ENCODE measurements at places on chromosomes 7 and 10.

DNA sequence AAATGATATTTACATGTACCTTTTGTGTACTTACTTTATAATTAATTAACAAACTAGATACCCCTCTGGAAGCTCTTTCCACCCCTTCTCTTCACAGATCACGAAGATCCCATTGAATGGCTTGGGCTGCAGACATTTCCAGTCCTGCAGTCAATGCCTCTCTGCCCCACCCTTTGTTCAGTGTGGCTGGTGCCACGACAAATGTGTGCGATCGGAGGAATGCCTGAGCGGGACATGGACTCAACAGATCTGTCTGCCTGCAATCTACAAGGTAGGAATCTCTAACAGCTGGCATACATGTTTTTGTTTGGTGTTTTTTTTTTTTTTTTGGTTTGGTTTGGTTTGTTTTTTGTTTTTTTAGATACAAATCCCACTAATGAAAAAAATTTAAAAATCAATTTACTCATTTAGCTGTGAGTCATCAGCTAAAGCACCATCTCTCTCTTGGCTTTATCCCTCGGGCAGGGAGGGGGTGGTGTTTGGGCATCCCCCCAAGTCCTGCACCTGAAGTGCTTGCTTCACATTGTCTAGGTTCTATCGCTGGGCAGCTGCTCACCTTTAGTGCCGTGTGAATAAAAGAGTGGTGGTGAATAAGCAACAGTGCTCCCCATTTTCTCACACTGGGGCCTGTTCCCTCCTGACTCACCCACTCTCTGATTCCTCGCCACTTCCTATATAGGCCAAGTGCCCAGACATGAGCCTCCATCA is 68.9 kb downstream of the MET start:
- no peak for DNase-seq

DNA sequence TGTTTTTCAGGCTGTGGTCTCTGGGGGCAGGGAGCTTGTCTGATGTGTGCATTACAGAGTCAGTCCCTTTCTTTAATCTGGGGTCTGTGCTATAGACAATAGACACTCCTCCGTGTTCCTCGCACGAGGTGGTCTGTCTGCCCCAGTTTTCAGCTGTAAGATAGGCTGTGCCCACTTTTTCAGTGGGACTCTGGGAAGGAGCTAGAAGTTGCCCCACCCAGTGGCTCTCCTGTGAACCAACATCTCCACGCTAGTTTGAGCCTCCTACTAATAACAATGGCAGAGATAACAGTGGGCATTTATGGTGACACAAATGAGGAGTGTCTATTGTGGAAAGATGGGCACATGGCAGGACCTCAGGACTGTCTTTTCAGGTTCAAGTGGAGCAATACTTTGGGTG is 44.0 kb downstream of the ADRB1 start:
- DNase-seq, result no peak

- no peak for DNase-seq
These were observed 33.6 kb downstream of the ZEB1 start for GRCh38 chr10:31352436-31353226.

DNA sequence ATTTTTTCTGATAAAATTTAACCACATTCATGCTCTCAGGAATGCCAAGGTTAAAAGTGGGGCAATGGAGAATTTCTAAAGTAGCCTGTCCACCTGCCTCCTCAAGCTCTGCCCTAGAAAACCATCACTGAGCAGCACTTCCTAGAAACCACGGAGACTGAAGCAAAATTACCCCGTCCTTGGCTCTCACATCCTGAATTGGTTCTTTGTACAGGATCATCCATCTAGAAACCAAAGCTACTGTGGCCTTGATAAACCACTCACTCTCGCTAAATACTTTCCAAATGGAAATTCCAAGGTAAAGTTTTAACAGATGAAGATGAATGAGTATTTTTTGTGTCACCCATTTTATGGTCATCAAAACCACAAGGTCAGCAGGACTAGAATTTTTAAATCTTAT is 96.6 kb downstream of the AVL9 start:
- DNase-seq, result no peak

GRCh38 chr7:1136841-1137516 is 23.0 kb downstream of the ZFAND2A start:
- DNase-seq, result no peak

DNA sequence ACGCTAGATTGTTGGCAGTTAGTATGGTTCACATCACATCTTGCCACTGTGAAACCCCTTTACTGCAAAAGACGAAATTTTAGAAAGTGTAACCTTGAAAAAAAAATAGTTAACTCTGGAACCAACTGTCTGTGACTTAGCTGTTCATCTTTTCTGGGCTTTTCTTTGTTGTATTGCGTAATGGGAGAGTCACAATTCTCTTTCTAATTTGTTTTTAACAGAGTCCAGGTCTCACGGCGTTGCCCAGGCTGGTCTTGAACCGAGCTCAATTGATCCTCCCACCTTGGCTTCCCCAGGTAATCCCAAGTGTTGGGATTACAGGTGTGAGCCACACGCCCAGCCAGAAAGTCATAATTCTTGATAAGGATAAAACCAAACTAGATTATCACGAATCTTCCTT is 14.5 kb downstream of the UBE3C start:
- DNase-seq, result no peak

DNA sequence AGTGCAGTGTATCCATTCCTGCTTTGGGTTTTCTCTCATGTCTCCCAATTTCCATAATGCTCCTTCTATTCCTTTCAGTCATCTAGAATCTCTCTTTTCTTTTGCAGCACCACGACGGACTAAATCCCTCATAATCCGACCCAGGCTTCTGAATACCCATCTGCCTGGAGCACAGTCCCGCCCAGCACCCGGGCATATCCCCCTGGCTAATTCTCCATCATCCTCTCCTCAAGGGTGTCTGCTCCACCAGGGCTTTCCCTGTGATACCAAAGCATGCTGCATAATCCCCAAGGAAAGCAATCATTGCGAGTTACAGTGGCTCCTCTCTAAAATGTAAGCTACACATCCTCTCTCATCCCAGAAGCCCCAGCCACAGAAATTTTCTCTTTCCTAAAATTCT is 321.9 kb downstream of the CCDC3 start:
- DNase-seq, result no peak

- no peak for DNase-seq
These were observed 121.6 kb downstream of the C10orf105 start for GRCh38 chr10:71597821-71598498.

DNA sequence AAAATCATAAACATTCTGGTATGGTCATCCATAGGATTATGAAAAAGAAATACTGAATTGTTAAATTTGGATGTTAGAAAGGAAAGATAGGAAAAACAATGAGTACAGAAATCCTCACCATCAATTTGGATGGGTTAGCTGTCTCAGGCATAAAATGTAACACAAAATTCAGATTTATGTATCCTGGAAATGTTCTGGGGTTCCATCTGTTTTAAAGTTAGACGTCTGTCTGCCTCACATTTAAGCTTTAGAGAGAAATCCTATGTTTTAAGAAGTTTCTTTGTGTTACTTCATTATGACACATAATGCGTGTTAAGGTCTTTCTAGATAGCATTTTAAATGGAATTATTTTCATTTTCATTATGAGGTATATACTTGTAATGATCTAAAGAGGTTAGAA is 103.5 kb downstream of the REEP3 start:
- no peak for DNase-seq

DNA sequence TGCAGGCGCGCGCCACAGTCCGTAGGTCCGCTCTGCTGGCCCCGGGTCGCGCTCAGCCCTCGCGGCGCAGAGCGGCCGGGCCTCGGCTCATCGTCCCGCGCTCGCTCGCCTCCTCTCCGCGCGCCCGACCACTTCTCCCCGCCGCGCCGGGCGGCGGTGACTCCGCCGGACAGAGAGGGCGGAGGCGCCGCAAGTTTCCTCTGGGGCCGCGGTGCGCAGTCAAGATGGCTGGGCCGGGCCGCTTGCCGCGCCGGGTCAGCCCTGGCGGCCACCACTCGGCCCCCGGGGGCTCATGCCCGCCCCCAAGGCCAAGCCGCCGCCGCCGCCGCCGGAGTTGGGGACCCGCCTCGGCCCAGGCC is 441 bp downstream of the FZD8 start:
- no peak for DNase-seq

Measured in activated CD8-positive, alpha-beta memory T cell treated with anti-CD3 and anti-CD28 coated beads for 4 hours (primary cell).